ENCODE measurements at places on chromosomes 7 and 10.

- no peak for DNase-seq
Measured at GRCh38 chr10:92567952-92568600, 5.8 kb downstream of the IDE start.

- no peak for DNase-seq
Measured at GRCh38 chr7:154326421-154326820, 274.2 kb downstream of the DPP6 start.

GRCh38 chr7:104296900-104297299 lies 31.5 kb upstream of the LHFPL3 start:
- DNase-seq: no peak

- no peak for DNase-seq
Measured at GRCh38 chr10:11255796-11256444, 238.2 kb downstream of the CELF2 start.

GRCh38 chr7:131302876-131303707 lies 24.6 kb upstream of the MKLN1 start:
- DNase-seq: peak; percentile 10

DNA sequence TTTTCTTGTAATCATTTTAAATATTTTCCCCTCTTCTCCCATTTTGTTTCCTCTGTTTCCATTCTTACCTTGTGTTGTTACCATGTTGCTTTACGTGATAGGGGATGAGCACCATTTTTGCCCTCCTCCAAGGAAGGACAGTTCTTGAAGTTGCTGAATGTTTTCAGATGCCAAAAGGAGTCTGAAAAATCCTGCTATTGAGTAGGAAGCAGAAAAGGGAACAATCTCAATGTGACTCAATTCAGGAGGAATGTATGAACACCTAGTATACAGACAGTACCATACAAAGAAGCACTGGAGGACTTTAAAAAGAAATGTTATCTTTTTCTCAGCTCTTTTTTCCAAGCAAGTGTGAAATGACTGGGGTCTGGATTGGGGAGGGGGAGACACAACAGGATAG lies 5.1 kb upstream of the NAMPT start:
- no peak for DNase-seq

- no peak for DNase-seq
Measured at GRCh38 chr10:73868655-73869195, 5.6 kb downstream of the CAMK2G start.

GRCh38 chr7:1846331-1847065 lies 176.4 kb downstream of the ELFN1 start:
- no peak for DNase-seq

GRCh38 chr10:5964736-5965135 lies 12.6 kb downstream of the IL15RA start:
- no peak for DNase-seq

DNA sequence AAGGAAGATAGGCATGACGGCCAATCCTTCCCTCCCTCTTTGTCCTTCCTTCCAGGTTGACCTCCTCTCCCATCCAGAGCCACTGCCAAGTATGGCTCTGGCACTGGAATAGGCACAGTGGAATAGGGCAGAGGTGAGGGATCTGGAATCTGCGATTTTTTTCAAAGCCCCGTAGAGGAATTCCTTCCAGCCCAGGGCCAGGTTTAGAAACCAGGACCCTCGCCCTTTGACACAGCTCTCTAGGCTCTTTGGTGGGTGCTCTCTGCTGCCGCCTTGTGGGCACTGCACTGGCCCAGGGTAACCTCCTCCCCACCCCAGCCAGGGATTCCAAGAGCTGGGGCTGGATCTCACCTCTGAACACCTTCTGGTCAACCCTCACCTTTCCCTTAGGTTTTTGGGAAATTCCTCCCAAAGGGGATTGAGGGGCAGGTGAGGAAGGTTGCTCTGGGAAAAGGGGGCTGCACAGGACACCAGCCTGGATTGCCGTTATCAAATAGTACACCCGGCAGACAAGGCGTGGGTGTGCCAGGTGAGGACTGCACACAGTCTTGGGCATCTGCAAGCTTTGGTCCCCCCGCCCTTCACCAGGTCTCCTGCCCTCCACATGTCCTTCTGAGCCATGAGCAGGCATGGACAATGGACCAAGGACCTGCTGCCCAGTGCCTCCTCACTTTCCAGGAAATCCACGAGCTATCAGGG lies 22.8 kb downstream of the C10orf105 start:
- DNase-seq: peak; percentile 62

DNA sequence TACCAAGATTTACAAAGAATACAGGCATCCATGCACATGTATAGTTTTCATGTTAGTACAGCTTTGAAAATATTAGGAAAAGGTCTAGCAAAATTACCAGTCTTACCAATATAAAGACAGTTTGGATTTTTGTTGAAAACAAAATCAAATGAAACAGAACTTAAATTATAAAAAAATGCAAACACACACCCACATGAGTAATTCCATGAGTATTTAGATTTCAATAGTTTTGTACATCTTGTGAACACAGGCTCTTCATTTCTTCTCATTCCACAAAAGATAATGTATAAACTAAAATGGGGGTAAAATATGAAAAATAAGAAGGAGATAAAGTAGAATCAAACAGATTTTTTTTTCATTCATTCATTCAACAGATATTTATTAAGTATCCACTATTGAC lies 682.2 kb upstream of the ANKRD30A start:
- DNase-seq: no peak

DNA sequence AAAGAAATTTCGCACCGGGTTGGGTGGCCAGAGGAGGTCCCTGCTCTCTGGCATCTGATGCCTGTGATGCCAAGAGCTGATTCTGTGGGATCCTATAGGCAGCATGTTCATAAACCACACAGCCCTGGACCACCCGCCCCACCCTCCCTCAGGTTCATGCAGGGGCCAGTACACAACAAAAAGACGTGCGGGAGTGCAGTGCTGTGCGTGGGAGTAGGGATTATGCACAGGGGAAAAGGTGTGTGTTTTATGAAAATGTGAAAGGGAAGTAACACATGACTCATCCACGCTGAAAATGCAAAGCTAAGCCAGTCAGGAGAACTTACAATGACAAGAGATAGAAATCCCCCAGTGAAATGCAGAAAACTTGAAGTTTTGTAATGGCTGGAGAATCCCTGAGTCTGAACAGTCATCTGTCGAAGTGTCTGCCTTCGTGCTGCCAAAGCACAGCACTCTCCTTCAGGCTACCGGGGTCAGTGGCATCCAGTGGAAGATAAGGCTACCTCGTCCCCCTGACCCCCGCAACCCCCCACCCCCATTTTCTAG lies 1.1 kb downstream of the KIAA1217 start:
- DNase-seq: peak; percentile 22

DNA sequence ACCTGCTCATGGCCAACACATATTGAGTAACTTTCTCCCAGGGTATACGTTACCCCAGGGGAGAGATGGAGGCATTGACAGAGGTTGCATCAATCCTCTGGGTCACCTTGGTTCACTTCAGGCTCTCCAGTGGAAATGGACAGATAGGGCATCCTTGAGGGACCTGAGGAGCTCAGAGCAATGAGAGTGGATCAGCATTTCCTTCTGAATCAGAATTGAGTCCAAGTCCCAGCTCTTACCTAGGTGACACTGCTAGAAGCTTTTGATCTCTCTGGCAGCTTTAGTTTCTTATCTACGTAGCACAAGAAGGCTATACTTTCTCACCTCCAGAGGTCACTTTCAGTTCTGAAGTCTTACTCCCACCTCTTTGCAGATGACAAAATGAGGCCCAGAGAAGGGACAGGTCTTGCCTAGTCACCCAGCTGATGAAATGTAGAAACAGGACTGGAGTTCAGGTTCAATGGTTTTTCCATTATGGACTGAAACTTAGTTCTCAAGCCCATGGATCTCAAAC lies 35.2 kb downstream of the PANK1 start:
- DNase-seq: no peak

DNA sequence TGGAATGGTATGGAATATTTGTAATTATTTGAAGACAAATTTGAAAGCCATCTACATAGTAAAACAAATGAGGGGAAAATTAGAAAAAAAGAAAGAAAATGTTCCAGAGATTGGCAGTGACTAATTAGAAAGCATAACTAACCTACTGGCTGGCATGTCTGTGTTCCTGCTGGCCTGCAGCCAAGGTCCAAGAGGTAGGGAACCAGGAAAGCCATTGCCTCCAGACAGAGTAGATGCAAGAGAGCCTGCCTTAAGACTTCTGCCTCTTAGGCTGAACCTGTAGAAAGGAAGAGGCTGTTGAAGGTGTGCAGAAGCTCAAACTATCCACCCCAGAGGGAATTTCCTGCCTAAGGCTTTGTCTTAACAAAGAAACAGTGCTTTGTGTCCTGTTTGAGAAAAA lies 982.0 kb downstream of the SORCS1 start:
- DNase-seq: no peak

DNA sequence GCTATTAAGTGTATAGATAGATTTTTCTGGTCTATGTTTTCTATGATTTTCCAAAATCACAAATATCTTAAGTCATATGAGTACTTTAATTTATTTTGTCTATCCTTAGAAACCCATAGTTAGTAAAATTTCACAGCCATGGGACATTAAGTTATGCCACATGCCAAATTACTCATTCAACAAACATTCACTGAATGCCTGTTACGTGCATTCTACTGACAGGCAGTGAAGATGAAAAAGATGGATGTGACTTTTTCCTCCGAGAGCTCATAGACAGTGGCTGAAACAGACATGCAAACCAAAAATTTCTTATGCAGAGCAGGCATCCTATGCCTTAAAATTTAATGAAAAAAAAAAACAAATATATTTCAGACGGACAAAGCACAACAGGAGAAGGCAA lies 84.9 kb downstream of the CHRM2 start:
- no peak for DNase-seq

- no peak for DNase-seq
Measured at GRCh38 chr7:102050864-102051460, 233.5 kb downstream of the CUX1 start.

- DNase-seq: no peak
Measured at GRCh38 chr10:61021926-61022325, 77.9 kb upstream of the RHOBTB1 start.

- DNase-seq: no peak
Measured at GRCh38 chr10:86795353-86795752, 38.9 kb downstream of the BMPR1A start.

- no peak for DNase-seq
Measured at GRCh38 chr7:121322460-121322859, 6.3 kb upstream of the WNT16 start.

- DNase-seq: no peak
Measured at GRCh38 chr10:125989791-125990190, 93.4 kb downstream of the FANK1 start.

- DNase-seq: no peak
Measured at GRCh38 chr10:103720964-103721335, 134.4 kb downstream of the SH3PXD2A start.
